ENCODE measurements at places on chromosomes 13 and 19.

DNA sequence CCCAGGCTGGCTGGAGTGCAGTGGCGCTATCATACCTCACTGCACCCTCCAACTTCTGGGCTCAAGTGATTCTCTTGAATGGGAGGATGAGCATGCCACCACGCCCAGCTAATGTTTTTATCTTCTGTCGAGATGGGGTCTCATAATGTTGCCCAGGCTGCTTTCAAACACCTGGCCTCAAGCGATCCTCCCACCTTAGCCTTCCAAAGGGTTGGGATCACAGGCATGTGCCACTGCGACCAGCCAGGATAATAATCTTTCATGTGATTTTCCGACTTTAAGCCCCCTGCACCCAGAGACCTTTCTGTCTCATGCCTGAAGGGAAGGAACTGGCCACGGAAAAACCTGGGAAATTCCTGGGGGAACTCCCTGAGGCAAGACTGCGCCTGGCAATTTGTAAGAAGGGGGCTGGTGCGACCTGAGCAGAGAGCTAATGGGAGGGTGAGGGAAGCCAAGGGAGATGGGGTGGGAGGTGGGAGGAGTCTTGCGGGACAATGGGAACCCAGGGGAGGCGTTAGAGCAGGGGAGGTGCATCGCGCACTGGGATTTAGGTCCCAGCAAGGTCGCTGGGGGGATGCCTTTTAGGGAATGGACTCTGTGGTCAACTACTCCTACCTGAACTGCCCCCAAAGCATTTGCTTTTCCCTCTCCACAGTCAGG lies 1.2 kb upstream of the CCDC124 start:
- DNase-seq = no peak

DNA sequence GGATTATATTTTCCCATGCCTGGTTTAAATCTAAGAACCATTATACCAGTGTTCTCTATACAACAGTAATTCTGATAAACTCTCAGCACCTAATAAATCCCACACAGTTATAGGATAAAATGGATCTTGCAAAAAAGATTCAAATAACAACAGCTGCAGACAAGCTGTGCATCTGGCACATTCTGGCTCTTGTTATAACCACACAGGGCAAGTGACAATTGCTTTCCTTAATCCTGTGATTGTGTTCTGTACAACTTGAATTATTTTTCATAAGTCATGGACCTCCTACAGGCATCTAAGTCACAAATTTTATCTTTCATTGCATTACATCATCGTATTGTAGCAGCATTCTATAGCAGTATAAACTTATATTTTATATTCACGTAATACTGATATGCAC lies 948.3 kb downstream of the SLITRK1 start:
- no peak for DNase-seq

DNA sequence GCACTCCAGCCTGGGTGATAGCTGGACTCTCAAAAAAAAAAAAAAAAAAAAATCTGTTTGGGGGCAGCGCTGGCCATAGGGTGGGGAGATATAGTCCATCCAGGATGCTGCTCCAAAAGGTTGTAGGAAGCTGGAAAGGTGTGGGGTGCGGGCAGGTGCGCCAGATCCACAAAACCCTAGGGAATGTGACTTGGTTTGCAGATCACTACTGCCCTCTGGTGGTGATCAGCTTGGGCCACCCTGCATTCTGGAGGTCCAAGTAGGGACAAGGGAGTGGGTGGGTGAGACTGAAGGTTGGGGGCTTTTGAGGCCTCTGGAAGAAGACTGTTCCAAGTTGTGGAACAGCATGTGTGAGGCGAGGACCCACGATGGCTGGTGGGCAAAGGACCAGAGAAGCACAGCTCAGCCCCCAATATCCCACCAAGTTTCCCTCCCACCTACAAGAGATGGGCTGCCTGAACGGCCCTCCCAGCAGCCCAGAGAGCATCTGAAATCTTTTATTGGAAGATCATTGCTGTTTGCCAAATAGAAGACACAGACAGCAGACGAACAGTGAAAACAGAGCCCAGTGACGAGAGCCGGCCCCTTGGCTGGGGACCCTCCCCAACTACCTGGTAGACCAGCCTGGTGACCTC lies 10.4 kb upstream of the TYK2 start:
- DNase-seq = no peak

DNA sequence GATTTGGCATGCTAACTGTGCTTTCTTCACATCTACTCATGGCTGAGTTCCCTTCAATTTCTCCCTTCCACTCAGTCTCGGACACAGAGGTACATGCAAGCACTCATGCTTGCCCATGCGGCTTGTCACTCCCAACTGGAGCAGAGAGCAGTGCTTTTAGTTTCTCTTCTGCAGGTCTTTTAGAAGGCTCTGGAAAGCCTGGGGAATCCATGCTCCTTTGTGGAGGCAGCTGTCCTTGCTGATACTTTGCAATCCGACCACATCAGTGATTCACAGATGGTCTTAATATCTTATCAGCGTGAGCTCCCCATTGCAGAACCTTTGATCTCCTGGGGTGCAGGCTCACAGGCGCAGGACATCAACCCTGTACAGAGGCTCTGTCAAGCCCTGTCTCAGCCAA lies 203.9 kb downstream of the COL4A1 start:
- DNase-seq = no peak

GRCh38 chr13:59865398-59865797 lies 298.3 kb downstream of the DIAPH3 start:
- DNase-seq = no peak

- no peak for DNase-seq
Observed at GRCh38 chr19:5349041-5349440, 8.4 kb upstream of the PTPRS start.
